NCI-H146 (cell line): ENCODE measurements at places on chromosomes 16 and 17.

DNA sequence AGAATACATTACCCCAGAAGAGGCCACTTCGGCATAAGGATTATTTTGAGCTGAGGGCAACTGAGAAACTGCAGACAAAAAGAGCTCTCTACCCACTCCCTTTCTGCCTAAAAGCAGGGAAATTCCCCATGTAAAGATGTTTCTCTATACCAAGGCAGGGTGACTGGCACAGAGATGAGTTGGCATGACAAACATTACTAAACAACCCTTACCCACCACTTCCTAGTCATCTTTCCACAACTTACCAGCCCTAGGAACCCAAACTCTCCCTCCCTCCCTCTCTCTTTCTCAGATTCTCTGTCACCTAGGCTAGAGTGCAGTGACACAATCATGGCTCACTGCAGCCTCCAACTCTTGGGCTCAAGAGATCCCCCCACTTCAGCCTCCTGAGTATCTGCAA, 68.6 kb downstream of the EMP2 start:
- no peak for DNase-seq

DNA sequence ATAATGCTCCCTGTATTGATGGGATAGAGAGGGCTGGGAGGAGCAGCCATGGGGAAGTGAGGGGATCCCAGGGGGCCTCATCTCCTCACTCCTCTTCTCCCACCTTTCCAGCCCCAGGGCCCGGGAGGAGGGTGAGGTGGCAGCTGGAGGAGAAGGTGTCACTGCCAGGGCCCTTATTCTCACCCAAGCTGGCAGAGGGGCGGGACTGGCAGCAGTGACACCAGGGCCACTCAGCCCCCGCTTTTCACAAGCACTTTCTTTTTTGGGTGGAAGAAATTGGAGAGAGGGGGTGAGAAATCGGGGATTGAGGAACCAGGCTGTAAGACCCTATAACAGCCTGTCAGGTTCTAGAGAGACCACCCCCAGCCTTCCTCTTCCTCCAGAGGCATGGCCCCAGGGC, 2.4 kb upstream of the TBX21 start:
- DNase-seq: no peak

DNA sequence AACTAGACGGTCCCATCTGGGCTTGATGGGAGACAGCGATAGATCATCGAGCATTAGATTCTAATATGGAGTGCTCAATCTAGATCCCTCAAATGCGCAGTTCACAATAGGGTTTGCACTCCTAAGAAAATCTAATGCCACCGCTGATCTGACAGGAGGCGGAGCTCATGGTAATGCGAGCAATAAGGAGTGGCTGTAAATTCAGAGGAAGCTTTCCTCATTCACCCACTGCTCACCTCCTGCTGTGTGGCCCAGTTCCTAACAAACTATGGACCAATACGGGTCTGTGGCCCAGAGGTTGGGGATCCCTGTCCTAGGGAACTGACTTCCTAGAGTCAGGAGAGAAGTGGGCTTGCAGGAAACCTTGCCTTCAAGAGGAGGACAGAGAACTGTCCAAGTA, 25.2 kb upstream of the AMZ2 start:
- no peak for DNase-seq

- peak; percentile 71 for DNase-seq
Measured at GRCh38 chr17:80426671-80427326, 11.8 kb downstream of the ENDOV start.

GRCh38 chr17:83162035-83162745, 82.8 kb downstream of the METRNL start:
- DNase-seq: no peak

DNA sequence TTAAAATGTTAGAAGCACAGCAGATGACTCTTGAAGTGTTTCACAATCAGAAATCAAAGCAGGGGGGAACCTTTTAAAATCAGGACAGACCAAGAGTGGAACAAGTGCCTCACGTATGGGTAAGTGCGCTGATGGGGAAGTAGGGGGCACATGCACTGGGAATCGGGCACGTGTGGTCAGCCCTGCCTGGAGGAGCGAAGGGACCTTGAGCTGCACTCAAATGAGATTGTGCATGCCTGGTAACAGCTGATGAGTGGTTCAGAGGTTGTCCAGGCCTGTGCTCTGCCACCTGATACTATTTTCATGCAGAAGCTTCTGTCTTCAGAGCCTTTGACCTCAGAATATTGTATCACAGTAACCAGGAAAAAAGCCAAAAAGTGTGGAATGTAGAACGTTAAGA, 13.7 kb upstream of the XYLT2 start:
- no peak for DNase-seq

GRCh38 chr16:11964761-11965551, at the start of gene TNFRSF17:
TSS of gene TNFRSF17 (plus strand) at chr16:11965210. CDS start at chr16:11965325, 115 bp downstream.
- no peak for DNase-seq

- peak; percentile 59 for DNase-seq
Measured at GRCh38 chr17:56593646-56594319, at the start of gene NOG. TSS of gene NOG (plus strand) at chr17:56593699. CDS start at chr17:56594224, 525 bp downstream.
